SK-MEL-5 (cell line): ENCODE measurements at places on chromosomes 2 and 18.

DNA sequence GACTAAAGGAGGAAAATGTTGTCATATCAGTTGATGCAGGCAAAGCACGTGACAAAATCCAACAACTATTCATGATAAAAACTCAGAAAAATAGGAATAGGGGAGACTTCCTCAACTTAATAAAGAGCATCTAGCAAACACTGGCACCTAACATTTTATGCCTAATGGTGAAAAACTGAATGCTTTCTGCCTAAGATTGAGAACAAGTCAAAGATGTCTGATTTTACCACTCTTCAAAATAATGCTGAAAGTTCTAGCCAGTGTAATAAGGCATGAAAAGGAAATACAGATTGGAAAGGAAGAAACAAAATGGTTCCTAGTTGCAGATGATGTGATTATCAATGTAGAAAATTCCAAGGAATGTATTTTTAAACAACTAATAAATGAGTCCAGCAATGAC, 58.4 kb downstream of the SMAD4 start:
- DNase-seq, result no peak

DNA sequence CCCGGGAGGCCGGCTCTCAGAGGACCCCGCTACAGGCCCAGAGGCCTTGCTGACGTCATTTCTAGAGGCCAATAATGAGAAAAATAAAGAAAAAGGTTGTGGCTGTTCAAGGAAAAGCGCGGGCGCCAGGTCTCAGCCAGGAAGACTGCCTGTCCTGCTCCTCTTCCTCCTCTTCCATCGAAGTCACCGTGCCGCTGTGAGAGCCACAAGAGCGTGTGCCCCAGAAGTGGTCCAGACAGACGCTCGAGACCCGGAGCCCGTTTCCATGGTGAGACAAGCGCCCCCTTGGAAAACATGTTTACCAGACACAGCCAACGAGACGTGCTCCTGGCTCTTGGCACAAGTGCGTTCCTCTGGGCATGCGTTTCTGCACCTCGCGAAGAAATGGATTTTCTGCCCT, 210.5 kb downstream of the HDAC4 start:
- DNase-seq, result no peak

DNA sequence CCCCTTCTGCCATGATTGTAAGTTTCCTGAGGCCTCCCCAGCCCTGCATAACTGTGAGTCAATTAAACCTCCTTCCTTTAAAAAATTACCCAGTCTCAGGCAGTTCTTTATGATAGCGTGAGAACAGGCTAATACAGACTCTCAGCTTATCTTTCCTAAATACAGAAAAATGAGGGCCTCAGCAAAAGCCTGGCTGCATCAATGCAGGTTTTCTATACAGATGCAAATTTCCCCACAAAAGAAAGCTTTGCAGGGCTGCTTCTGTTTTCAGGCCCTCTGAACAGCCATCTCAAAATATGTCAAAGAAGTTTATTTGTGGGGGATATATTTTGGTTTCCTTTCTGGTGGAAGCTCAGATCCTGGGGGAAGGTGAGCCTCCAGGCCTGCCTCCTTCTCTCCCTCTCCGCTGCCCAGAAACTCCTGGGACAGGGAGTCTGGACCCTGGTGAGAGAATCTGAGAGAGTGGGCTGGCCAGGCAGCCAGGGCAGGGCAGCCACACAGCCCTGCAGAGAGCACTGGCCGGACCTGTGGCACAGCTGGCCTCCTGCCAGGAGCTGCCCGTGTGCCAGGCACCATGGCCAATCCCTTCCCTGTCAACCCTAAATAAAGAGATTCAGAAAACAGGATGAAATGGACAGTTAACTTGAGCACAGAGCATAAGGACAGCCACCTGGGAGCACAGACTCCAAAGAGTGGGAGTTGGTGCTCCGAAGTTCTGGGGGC, 21.6 kb upstream of the AGXT start:
- DNase-seq, result no peak

GRCh38 chr2:208489687-208490086, 83.1 kb downstream of the PTH2R start:
- no peak for DNase-seq

GRCh38 chr18:68854786-68855391, 57.0 kb downstream of the CCDC102B start:
- DNase-seq, result no peak

GRCh38 chr2:236434593-236434992, 135.0 kb upstream of the ACKR3 start:
- DNase-seq, result no peak

DNA sequence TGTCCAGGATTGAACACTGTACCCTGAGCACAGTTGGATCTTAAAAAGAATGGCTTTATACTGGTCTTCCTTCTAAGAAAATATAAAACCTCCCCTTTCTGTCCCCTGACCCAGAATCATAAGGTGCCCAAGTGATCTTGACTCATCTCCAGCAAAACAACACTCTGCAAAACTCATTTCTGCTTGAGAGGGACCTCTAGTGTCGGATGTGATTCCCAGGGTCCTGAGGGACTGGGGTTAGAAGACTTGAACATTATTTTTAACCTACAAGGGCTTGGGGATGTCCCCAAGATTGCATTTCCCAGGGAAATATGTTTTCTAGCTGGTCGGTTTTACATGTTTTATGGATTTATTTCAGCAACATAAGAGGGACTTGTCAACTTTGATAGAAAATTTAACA, 1318.5 kb upstream of the CELF4 start:
- peak; percentile 53 for DNase-seq

- no peak for DNase-seq
Observed at GRCh38 chr18:62763101-62763521, 47.8 kb downstream of the PHLPP1 start.

DNA sequence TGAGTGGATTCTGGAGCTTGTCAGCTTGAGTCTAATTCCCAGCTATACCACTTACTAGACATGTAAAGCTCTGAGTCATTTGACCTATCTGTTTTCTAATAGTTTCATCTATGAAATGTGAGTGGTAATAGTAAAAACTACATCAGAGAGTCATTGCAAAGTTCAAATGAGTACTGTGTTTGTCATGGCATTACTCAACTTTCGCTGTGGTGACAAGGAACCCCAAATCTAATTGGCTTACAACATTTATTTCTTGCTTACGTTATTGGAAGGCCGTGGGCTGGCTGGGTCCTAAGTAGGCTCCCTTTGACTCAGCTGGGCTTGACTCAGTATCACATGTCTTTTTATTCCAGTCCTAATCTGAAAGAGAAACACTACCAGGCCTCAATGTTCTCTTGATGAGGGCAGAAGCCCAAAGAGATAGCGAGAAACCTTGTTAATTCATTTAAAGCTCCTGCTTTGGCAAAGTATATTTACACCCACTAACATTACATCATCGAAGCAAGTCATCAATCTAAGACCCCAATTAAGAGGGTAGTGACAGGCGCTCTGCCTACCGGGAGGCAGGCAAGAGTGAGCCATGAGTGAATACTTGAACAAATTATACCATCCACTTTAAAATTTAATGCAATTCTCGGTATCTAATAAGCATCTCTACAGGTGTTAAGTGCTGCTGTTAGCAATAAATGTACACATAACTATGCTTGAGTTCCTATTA, 431.8 kb upstream of the SPHKAP start:
- peak; percentile 40 for DNase-seq

- no peak for DNase-seq
Observed at GRCh38 chr2:218125095-218125494, 733 bp upstream of the CXCR2 start.

DNA sequence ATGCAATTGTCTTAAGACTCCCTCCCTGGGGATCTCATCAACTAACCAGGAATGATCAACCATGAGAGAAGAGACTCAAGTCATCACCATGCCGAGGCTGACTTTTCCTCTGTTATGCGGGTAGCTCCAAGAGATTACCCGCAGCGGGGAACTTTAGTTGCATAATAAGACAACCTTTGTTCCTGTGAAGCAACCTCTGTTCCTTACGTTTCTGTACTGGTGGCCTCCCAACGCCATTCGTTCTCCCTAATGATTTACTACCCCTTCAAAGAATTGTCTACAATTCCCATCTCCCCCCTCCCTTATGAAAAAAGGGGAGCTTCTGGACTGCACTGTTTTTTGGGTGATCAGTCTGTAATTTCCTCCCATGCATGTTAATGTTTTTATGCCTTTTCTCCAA, 66.1 kb upstream of the LRPPRC start:
- DNase-seq, result peak; percentile 38

- no peak for DNase-seq
Observed at GRCh38 chr18:65769652-65770051, 18.8 kb downstream of the CDH7 start.

DNA sequence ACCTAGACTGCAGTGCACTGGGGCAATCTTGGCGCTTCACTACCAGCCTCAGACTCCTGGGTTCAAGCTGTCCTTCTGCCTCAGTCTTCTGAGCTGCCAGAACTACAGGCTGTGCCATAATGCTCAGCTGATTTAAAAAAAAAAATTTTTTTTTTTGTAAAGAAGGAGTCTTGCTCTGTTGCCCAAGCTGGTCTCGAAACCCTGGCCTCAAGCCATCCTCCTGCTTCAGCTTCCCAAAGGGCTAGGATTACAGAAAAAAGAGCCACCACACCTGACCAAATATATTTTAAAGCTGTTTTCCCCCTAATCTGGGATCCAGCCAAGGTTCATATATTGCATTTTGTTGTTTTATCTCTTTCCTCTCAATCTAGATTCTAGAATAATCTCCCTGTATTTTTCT, 82.2 kb downstream of the RAB31 start:
- no peak for DNase-seq

GRCh38 chr2:26076001-26076587, 42.2 kb downstream of the RAB10 start:
- no peak for DNase-seq

DNA sequence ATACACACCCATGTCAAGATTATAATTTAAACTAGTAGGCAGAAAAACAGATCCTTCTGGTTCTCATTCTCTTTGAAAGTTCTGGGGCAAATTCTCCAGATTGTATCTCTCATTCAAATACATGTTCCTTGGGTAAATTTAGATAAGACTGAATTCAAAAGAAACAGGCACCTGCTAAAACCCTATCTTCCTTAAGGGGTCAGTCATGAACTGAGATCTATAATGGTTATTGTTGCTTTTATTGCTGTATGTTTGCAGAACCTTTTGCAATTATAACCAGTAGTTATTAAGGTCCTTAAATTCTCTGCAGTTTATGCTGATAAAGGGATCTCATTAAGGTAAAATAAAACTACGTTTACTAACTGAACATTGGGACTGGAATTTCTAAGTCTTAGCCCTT, 83.5 kb downstream of the MYO5B start:
- DNase-seq, result no peak

- DNase-seq, result no peak
Observed at GRCh38 chr2:37283207-37283606, 41.4 kb downstream of the PRKD3 start.

GRCh38 chr2:25960920-25961319, 21.4 kb downstream of the KIF3C start:
- DNase-seq, result no peak

DNA sequence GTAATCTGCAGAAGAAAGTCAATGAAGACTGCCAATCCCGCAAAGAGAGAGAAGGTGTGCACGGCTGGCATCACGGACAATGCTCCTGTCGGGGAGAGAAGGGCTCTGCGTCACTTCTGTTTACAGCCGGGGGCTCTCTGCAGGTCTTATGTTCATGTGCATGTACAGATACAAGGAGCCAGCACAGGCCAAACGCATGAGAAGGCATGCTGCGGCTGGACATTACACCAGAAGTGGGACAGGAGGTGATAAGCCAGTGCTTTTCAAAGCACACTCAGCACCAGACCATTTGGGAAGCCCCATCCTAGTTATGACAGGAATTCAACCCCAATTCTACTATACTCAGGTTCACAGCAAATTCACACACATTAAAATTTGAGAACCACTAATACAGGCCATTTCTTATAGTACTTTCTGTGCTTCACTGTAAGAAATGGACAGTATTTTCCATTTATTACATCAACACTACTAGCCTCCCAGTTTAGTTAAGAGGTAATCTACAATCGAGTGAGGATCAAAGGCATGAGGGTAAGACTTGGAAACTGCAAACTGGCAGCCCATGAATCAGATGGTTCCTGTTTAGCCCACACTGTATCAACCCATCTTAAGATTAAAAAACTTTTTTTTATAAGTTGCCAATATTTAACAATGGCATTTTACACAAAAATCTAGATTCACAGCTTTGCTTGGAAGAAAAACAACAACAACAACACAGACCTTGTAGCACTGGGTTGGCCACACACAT, 38.2 kb downstream of the RMC1 start:
- no peak for DNase-seq

GRCh38 chr2:236017446-236017845, 150.7 kb downstream of the GBX2 start:
- no peak for DNase-seq

- no peak for DNase-seq
Observed at GRCh38 chr2:8346706-8347430, 335.0 kb upstream of the ID2 start.

GRCh38 chr2:174338147-174338605, 3.4 kb downstream of the SP9 start:
- DNase-seq, result no peak

GRCh38 chr2:229634601-229635370, 79.6 kb downstream of the DNER start:
- DNase-seq, result no peak

DNA sequence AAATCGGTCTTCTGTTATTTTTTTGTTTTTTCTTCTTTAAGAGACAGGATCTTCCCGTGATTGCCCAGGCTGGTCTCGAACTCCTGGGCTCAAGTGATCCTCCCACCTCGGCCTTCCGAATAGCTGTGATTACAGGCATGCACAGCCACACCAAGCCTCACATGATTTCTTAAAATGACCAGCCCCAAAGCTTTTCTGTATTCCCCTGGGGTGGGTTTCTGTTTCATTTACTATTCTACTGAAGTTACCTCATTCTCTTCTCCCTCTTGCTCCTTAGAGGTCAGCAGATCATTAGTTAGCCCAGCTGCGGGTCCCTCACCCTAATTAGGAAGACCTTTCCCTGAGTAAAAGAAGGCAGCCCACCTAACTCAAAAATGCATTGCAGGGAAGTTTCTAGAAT, 27.6 kb downstream of the SLC1A4 start:
- no peak for DNase-seq

DNA sequence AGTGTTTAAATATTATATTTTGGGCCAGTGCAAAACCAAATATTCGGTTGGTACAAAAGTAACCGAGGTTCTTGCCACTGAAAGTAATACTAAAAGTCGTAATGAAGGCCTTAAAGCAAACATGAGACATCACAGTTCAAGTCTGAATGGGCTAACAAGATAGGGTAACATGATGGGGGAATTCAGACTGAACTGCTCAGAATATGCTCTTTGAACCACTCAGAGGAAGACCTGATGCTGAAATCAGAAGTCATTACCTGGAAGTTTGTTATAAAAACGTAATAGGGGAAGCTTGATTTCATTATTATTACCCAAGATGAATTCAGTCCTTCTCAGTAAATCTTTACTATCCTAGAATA, 26.6 kb downstream of the CDKL4 start:
- DNase-seq, result no peak

GRCh38 chr2:215186021-215186420, 47.6 kb upstream of the ABCA12 start:
- DNase-seq, result no peak
